ENCODE measurements at places on chromosomes 12 and 14.
A peak's percentile ranks its signal among the peaks of the same experiment; 100 is the strongest.

GRCh38 chr12:121968876-121969275 is 50.5 kb downstream of the CFAP251 start:
- DNase-seq: no peak

DNA sequence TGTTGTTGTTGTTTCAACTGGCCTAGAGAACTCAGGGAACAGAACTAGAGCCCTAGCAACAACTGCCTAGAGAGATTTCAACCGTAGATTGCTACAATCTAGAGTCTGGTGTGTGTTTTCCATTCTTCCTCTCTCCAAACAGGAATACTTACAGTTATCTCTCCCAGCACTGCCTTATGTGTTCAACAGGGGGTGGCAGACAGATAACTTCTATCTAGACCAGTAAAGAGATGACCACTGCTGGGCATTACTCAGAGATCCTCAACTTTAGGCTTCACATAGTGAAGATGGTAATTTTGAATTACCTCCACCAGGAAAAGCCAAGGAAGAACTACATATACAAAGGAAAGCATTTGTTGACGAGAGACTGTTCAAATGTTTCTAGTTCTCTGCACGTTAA is 4.8 kb downstream of the TXNDC16 start:
- no peak for DNase-seq

GRCh38 chr14:58787592-58787991 is 149.8 kb downstream of the DACT1 start:
- no peak for DNase-seq

- DNase-seq: no peak
Measured at GRCh38 chr14:66072190-66073084, 413.7 kb upstream of the CCDC196 start.

- no peak for DNase-seq
Measured at GRCh38 chr12:64797156-64797555, 27.3 kb upstream of the TBC1D30 start.

GRCh38 chr12:52024845-52025230 is 18.1 kb downstream of the TAMALIN start:
- DNase-seq: no peak

DNA sequence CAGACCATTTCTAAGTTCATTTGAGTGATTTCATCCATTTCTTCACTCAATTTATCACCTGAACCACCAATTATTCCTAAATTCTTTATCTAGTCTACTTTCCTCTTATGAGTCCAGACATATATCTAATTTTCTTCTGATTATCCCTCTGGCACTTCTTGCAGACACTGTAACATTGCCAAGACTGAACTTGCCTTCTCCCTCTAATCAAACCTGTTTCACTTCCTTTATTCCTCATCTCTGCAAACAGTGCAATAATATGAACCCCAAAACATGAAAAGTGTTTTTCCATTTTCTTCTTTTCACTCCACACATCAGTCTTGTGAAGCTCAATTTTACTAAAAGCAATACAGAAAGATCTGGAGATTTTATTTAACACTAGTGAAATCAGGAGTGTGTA is 37.8 kb upstream of the PTPRQ start:
- DNase-seq: no peak

GRCh38 chr14:101151226-101151926 is 247.9 kb upstream of the RTL1 start:
- DNase-seq: no peak

- peak; percentile 26 for DNase-seq
Measured at GRCh38 chr12:54991161-54991990, 6.8 kb upstream of the TESPA1 start.

- no peak for DNase-seq
Measured at GRCh38 chr14:100777818-100778525, 47.9 kb upstream of the MEG3 start.

DNA sequence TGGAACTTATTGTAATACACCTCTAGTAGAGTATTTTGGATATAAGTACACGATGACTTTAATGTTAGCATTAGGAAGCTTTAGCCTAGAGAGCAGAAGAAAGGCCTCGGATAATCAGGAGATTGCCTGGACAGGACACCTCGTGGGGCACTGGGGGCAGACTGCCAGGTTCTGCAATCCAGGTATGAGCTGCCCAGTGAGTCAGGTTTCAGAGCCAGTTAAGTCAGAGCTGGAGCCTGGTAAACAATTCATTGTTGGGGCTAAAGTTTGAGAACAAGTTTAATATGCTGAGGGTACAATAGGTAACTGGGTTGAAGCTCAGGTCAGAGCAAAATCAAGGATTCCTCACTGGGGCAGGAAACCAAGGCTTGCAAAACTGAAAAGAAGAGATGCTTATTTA is 107.4 kb downstream of the RERGL start:
- no peak for DNase-seq

DNA sequence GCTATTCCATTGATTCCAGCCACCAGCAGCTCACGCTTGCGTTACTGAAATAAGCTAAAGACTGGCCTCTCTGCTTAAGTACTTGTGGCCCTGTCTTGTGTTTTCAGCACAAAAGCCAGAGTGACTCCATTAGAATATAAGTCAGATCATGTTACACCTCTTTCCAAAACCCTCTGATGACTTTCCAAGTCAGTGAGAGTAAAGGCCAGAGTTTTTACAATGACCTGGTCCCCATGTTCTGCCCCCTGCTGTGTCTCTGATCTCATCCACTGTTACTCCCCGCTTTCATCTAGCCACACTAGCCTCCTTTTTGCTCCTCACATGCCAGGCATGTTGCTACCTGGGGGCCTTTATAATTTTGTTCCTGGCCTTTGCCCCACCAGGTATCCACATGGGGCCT is 6.9 kb upstream of the CKAP4 start:
- DNase-seq: no peak

- no peak for DNase-seq
Measured at GRCh38 chr14:64865109-64865508, 14.6 kb downstream of the SPTB start.

- DNase-seq: no peak
Measured at GRCh38 chr14:99468081-99468480, 12.6 kb downstream of the SETD3 start.

- DNase-seq: no peak
Measured at GRCh38 chr14:62143245-62143644, 381.0 kb downstream of the SNAPC1 start.

DNA sequence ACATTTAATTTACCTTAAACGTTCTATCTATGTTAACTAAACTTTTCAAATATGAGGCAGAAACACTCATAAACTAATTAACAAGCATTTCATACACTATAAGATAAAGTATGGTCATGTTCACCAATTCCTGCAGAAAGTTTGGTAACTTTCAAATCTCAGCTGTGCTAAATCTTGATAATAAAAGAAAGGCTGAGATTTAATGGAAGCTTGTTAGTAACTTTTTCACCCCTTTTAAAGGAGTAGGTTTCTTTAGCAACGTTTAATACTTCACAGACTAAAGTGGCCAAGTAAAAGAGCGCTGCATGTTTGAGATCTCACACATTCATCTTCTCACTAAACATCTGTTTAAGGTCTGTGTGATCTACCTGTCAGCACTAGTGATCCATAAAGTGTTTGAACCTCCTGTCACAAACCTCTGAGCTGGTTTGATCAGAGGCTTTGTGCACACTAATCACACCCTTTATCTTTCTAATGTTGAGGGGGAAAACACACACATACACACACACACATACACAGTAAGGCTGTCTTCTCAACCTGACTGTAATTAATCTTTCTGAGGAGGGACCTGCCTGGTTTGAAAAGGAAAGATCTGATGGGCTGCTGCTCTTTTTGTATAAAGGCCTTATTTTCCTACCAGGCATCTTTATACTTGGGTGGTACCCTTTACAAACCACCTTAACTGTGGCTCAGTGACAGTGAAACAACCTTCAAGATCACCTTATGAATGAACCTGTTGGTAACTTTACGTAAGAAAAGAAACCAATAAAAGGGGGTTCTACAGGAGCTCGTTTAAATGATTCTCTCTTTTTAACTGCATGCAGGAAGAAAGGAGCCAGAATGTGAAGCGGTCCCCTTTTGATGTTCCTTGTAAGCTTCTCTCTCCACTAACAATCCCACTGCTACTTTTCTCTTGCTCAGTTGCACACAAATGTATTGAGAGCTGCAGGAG is 244.2 kb downstream of the SOX5 start:
- DNase-seq: no peak

GRCh38 chr12:125683748-125684381 is 618.6 kb downstream of the AACS start:
- DNase-seq: no peak

GRCh38 chr12:116282371-116283286 is 5.1 kb upstream of the MED13L start:
- no peak for DNase-seq

- no peak for DNase-seq
Measured at GRCh38 chr12:59811991-59812390, 216.2 kb downstream of the SLC16A7 start.

GRCh38 chr14:75156111-75156510 is 20.3 kb downstream of the TMED10 start:
- DNase-seq: no peak

DNA sequence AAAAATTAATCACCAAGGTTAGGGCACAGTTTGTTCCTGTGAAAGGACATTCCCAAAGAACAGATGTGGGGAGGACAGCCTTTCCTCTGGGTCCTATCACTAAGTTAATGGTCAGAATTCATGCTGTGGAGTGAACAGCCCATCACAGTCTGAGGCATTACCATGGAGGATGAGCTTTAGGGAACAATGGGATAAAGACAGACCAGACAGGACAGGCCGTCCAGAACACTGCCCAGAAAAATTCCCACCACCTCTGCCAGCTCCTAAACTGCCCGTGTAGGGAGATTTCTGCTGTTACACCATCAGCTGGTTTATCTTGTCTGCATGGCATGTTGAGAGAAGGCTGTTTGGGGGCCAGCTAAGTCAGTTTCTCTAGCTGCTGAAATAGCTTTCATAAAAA is 49.6 kb upstream of the IFNG-AS1 start:
- no peak for DNase-seq

All from activated CD8-positive, alpha-beta memory T cell treated with anti-CD3 and anti-CD28 coated beads, Interleukin-2, amount 50 U/mL, for 4 hours (primary cell).